NCI-H2029 (cell line): ENCODE measurements at places on chromosomes 11 and 22.

GRCh38 chr11:61027141-61027840 lies 55.8 kb downstream of the CD6 start:
- no peak for DNase-seq

DNA sequence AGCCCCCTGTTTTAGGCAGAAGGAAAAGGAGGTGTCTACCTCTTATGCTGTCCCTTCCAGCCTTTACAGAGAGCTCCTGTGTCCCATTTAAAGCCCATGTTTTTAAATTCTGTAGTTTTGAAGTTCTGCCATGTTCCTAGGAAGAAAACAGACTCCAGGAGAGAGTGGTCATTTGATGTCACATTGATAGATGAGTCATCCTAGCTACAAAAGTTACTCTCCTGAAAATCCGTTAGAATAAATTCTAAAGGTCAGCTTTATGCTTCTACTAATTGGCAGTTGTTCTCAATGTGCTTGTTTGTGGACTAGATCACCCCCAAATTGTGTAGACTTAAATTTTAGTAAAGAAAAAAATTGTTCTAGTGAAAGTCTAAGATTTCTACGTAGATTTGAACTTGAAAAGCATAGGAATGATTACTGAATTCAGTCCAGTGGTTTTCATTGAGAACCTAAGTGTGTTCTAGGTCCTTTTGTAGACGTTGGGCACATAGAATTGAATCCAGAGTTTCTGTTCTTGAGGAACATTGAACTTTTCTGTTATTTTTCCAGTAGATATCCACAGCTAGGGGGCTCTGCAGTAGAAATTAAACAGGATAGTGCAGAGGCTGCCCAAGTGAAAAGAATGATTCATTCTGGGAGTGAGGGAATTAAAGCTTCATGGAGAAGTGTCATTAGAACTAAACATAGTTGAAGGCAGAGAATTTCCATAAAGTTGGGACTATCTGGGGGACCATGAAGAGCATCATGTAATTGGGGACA lies 140.6 kb upstream of the RASSF10 start:
- DNase-seq = no peak

DNA sequence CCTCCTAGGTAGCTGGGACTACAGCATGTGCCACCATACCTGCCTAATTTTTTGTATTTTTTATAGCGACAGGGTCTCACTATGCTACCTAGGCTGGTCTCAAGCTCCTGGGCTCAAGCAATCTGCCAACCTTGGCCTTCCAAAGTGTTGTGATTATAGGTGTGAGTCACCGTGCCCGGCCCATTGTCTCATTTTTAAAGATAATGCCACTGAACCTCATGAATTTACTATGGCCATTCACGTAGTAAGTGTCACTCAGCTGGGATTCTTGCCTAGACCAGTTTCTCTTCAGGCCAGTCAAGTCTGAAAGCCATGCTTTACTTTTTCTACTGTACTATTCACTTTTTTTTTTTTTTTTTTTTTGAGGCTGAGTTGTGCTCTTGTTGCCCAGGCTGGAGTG lies 22.4 kb downstream of the DEPDC5 start:
- DNase-seq = no peak

DNA sequence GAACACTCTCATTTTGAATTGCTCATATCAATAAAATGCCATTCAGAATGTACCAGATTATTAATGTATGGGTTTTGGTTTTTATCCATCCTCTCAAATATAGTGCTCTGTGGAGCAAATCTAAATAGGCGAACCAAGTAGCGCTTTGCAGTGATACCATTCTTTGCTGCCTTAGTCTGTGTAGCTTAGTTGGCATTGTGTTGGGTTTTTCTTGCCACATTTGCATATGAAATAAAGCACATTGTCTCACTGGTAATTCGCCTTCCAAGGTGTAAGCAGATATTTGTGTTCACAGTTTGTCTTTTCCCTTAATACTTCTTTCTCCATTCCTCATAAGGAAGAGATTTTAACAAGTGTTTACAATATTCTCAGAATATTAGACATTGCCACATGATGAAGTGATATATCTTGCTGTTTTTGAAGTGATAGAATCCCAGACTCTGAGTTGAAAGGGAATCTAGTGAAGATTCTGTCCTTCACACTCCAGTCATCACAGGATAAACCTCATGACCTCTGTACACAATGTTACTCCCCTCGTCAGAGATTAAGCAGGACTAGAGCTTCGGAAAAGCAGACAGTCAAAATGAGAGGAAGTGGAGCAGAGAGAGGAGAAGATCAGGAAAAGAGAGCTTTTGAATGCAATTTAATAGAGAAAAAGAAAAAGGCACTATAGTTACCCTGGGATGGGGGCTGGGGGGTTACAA lies 16.5 kb downstream of the C11orf91 start:
- DNase-seq = no peak

DNA sequence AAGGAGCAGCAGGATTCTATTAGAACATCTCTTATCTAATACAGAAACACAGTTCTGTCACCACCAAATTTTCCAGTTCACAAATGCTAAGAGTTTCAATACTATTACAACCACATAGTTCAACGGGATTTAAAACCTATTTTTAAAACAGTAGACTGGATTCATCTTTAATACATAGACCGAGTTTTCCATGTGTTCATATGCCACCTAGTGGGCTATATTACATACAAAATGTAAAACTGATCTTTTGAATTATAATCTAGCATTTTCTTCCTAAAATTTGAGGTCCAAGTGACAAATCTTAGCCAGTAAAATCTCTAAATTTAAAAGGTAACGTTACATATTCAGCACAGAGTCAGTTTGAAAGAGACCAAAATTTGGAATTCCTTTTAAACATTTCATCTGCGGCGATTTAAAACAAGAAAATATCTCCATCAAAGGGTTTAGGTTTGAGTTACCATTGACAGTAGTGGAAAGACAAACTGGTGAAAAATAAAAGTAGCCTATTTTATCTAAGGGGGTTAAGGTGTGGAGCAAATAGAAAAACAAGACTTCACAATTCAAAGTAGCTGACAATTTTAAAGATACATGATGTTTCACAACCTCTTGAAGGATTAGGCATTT lies 269.3 kb upstream of the MPPED2 start:
- no peak for DNase-seq
